ENCODE measurements at places on chromosomes 13 and 19.
A peak's percentile ranks its signal among the peaks of the same experiment; 100 is the strongest.

- DNase-seq, result no peak
These were observed 90.8 kb downstream of the IPO5 start for GRCh38 chr13:98044301-98044700.

GRCh38 chr19:54691582-54692297 is 29.0 kb downstream of the LILRB4 start:
- no peak for DNase-seq

DNA sequence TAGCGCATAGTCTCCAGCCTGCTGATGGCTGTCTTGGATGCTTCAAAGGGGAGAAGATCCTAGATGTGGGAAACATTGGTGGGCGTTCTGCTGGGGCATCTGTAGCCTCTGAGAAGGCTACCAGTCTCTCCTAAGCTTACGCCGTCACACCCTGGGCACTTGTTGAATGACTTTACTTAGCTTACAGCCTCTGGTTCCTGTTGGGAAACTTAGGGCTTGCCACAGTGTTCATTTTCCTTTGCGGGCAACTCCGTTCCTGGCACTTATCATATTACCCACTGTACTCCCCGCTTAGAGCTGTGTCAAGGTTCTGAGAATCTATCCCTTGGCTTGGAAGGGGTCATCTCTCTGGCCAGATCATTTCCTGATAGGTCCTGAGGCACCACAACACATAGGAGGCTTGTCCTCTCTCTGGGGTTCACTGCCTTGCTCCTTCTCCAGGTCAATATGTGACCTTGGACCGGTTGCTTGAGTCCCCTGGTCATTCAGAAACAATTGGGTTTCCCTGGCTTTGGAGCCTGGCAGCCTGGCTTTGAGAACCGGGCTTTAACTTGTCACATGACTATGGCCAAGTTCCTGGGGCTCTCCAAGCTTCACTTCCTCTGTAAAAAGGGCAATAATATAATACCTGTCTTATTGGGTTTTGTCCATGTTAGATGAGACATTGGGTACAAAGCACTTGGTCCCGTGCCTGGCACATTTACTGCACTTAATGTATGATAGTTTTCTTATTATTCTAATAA is 20.5 kb upstream of the ALOX5AP start:
- no peak for DNase-seq

DNA sequence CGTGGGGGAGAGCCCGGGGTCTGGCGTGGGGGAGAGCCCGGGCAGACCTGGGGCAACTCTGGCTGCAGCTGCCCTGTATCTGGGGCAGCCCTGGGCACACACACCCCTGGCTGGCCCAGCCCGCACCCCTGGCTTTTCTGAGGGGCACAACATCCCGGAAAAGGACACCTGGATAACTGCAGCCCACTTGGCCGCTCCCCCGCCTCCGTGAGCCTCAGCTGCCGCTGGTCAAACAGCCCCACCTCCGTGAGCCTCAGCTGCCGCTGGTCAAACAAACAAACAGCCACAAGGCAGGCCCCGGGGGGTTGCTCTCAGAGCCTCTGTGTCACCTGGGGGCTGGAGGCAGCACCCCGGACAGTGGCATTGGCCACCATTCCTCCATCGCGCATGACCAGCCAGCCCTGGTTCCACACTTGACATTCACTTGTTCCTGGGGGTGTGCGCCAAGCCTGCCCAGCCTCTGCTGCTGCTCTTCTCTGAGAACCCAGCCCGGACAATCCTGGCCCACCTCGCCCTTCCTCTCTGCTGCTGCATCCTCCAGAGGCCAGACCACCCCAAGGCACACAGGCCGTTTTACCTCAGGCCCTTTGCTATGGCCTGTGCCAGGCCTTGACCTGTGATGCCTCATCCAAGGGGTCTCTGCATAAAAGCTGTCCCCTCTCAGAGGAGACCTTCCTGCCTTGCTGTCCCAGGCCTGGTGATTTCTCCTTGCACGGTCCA is 19.9 kb downstream of the CEBPG start:
- peak; percentile 75 for DNase-seq

DNA sequence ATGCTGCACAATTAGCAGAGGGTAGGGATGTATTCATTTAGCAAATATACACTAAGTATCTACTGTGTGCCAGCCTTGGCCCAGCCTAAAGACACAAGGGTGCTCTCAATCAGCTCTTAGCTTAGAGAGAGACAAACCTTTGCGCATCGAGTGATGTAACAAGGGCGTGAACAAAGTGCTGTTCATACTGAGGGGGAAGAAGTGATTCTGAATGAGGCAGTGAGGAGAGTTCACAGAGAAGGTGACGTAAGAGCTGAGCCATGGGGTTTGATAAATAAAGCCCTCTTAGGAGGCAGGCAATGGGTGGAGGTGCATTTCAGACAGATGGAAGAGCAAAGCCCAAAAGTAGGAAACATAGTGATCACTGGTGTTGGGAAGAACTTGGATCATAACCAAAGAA is 68.5 kb downstream of the FLT1 start:
- no peak for DNase-seq

DNA sequence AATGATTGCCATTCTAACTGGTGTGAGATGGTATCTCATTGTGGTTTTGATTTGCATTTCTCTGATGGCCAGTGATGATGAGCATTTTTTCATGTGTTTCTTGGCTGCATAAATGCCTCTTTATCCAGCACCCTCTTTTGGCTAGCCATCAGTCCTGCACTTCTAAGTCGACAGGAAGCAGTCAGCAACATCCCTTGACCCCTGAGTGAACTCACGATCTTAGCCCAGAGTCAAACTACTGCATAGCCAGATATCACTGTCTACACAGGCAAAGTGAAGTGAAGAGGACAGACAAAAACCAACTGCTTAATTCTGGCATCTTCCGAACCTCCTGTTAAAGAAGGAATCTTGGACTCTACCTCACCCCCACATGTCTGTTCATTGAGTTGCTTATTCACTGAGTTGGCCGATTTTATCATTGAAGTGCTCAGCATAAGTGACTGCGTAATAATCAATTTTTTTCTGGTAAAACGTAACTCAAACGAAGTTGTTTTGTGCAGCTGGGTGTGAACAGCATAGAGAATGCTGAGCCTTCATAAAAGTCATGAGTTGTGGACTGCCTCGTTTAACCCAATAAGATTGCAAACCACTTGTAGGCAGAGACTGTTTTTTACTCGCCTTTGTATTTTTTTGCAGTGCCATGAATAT is 304.2 kb downstream of the COG6 start:
- DNase-seq, result no peak

DNA sequence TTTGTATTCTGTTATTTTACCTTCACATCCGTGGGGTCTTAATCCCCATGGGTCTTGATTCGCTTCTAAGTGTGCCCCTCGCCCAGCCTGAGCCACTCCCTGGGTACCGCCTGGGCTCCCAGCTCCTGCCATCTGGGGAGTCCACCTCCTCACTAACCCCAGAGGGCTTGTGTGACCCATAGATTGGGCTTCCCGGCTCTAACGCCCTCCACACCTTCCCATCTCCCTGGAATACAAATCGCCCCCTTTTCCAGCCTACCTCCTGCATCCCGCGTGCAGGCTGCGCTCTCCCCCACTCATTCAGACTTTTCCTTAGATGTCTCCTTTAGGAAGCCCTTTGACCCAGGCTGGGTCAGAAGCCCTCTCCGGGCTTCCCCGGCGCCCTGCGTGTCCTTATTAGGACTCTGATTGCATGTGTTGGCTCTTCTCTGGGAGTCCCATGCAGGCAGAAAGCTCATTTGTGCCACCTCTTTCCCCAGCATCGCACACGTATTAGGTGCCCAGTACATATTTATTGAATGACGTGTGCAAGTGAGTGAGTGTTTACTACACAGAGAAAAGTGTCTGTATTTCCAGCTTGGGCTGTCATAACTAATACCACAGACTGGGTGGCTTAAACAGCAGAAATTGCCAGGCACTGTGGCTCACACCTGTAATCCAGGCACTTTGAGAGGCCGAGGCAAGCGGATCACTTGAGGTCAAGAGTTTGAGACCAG is 757 bp downstream of the CCDC124 start:
- DNase-seq, result no peak

GRCh38 chr13:76471486-76471885 is 414.7 kb downstream of the KCTD12 start:
- no peak for DNase-seq

- peak; percentile 73 for DNase-seq
These were observed 1.4 kb downstream of the RASA3 start for GRCh38 chr13:114130837-114131582.

DNA sequence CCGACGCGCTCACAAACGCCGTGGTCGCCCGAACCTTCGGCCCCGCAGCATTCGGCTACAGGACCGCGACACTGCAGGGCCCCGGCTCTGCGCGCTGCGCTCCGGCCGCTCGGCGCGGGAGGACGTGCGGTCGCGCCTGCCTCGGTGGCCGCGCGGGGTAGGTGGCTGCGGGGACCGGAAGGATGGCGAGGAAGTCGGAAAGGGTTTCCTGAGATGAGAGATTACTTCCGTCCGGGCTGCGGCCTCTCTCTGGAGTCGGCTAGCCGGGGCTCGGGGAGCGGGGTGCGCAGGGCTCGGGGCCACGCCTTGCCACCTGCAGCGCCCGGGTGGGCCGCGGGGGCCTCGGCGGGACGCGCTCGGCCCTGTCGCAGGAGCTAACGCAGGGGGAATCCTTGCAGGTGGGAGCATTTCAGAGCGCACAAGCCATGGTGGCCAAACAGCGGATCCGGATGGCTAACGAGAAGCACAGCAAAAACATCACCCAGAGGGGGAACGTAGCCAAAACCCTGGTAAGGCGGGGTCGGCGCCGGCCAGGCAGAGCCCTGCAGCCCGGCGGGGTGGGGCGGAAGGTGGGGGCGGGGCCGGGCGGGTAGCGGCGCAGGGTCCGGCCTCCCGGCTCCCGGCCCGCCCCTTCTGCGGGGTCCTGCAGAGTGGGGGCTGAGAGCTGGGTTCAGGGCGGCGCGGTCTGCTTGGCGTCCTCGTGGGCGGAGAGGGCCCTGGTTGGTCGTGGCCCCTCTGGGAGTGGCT is at the start of gene SERP2:
SERP2 (plus strand) TSS at position 224 of the 747 bp plus-strand sequence; CDS start at position 426, 202 bp downstream.
- peak; percentile 79 for DNase-seq

GRCh38 chr13:112710855-112711527 is 21.2 kb downstream of the ATP11A start:
- peak; percentile 63 for DNase-seq

- peak; percentile 67 for DNase-seq
These were observed 1.3 kb upstream of the INTS6 start for GRCh38 chr13:51453959-51454703.

DNA sequence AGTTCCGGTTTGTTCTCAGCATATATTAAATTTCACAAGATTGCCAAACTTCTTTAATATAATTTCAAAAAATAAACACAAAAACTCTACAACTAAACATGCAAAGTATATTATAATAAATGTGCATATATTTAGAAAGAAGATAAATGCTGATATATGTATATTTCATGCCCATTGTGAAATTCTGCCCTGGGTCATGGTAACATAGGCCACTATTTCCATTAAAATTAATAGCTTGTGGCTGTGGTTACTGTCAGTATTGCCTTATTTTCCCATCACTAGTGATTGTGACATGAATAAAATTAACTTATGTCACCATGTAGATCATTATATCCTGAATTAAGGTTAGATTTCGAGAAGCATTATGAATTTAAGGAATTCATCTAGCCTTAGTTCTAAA is 410.9 kb downstream of the DACH1 start:
- DNase-seq, result no peak

- DNase-seq, result peak; percentile 90
These were observed 166.4 kb upstream of the SOX1 start for GRCh38 chr13:111900390-111901131.

Measured in kidney (tissue), 22 donors.